Activated CD4-positive, alpha-beta T cell treated with anti-CD3 and anti-CD28 coated beads, Interleukin-2, amount 10 ng/mL, durations not matched to agents 7 days and 5 days (primary cell): ENCODE measurements at places on chromosomes 4 and X.

GRCh38 chr4:10008609-10009005 lies 12.7 kb downstream of the SLC2A9 start:
- DNase-seq = no peak

DNA sequence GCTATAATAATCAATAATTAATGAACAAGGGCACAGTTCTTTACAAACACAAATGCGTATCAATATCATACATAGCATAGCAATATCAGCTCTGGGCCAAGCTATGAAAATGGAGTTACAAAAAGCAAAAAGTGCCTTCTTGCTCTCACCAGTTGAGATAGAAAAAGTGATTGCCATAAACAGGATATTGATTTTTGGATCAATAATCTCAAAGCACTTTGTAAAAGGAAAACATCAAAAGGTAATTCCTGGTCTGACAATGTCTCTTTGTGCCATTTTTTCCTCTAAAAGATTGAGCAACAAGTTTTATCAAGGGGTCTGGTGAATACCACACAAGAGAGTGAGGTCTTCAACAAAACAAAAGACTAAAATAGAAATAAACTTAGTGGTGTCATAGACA lies 42.4 kb downstream of the ABCB7 start:
- no peak for DNase-seq

DNA sequence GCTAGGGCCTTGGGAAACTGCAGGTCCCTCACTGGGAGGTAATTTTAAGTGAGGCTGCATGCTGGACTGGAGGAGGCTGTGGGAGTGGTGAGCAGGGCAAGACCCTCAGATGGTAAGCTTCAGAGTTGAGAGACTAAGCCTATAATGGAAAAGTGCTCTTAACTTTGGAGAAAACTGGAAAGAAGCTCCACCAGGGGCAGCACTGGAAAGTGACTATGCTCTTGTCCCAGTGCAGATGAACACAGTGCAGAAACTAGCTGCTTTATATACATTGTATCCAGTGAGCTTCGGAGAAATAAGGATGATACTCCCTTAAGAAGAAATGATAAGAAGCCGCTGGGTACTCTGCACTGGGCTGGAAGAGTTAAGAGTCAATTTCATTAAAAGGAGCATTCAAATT lies 3.2 kb upstream of the MAGEB2 start:
- DNase-seq = no peak

- DNase-seq = no peak
These were observed 43.4 kb upstream of the GATB start for GRCh38 chr4:151804086-151804630.

- DNase-seq = no peak
These were observed 342.8 kb upstream of the BOD1L1 start for GRCh38 chr4:13970349-13970748.

GRCh38 chr4:174538123-174538875 lies 16.0 kb upstream of the HPGD start:
- no peak for DNase-seq

GRCh38 chrX:24702362-24703184 lies 8.9 kb downstream of the POLA1 start:
- no peak for DNase-seq

GRCh38 chrX:135981668-135982067 lies 3.6 kb upstream of the SLC9A6 start:
- DNase-seq = no peak

GRCh38 chr4:11727903-11728564 lies 299.3 kb upstream of the HS3ST1 start:
- DNase-seq = no peak

DNA sequence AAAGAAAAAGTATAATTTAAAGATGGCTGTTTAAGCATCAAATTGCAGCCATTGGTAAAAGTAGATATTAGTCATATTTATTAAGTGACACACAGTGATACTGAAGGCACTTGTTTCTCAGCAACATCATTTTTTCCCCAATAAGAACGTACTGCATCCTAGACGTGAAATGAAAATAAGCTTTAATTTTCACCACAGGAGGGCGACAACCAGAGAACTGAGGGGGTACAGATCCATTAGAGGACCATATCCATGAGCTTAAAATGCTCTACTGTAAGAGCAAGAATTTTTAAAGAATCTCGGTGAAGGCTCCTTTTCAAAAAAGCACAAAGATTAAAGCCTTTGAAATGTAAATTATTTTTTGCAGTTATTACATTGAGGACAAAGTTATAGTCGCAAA lies 33.4 kb downstream of the FRG1 start:
- no peak for DNase-seq

GRCh38 chr4:139844057-139844456 lies 178.4 kb downstream of the MGST2 start:
- no peak for DNase-seq

GRCh38 chrX:19824603-19825002 lies 62.8 kb downstream of the SH3KBP1 start:
- no peak for DNase-seq
